ENCODE measurements at places on chromosomes 4 and X.

GRCh38 chrX:13380211-13380610 is 60.4 kb upstream of the ATXN3L start:
- DNase-seq = no peak

DNA sequence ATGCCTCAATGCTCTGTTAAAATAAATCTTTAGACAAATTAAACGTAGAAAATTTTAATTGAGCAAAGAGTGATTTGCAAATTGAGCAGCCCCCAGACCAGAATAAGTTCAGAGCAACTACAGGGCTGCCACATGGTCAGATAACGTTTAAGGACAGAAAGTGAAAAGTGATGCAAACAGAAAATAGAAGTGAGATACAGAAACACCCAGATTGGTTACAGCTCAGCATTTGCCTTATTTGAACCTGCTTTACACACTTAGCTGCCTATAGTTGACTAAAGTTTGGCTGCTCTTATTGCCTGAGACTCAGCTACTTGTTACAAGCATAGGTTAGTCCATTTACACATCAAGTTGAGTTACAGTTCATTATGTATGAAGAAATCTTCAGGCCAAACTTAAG is 1800.8 kb upstream of the PCDH10 start:
- DNase-seq = no peak

GRCh38 chr4:3361406-3361805 is 68.6 kb downstream of the RGS12 start:
- DNase-seq = no peak

DNA sequence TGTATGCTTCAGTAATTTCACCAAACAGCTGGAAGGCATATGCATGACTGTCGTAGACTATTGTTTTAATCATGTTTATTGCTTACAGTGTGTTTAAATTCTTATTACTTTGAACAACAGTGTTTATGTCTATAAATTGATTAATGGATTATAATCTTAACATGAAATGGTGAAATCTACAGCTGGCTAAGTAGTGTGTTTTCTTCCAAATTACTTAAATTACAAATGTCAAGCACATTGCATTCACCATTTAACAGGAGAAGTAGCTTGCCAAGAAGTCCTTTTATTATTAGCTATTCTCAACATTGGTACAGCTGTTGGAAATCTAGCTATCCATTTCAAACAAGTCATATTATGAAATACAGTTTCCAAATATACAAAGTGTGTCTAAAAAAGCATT is 849.3 kb upstream of the PCDH10 start:
- DNase-seq = no peak
